ENCODE measurements at places on chromosomes 5 and 9. TPM values are rescaled to one million over a fixed set of nuclear protein-coding genes. Genes with fewer than 3 reads are reported as not detected.
A peak's percentile ranks its signal among the peaks of the same experiment; 100 is the strongest.

The CCDC112 gene
- total RNA-seq: 6.9 TPM

GRCh38 chr5:147568710-147569406, 59.0 kb upstream of the DPYSL3 start:
- no peak for DNase-seq

The PPP3R2 gene
- not detected for total RNA-seq

The PCDHGA3 gene
- total RNA-seq: not detected

The MYMK gene
- not detected for total RNA-seq

The ADAMTS6 gene
- 1.5 TPM for total RNA-seq

DNA sequence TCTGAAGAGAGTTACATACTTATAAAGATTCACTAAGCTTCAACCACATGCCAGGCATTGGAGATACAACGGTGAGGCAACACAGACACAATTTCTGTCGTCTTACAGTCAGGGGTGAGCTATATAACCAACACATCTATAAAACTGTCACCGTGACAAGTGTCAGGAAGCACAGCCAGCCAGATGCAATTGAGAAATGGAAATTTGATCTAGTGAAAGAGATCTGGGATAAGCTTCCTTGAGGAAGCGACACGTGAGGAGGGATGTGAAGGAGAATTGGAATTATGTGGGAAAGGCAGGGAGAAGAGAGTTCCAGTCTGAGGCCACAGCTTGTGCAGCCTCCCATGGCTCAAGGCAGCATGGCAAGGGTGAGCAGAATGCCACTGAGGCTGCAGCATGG, 50.9 kb upstream of the ZNF354B start:
- no peak for DNase-seq

DNA sequence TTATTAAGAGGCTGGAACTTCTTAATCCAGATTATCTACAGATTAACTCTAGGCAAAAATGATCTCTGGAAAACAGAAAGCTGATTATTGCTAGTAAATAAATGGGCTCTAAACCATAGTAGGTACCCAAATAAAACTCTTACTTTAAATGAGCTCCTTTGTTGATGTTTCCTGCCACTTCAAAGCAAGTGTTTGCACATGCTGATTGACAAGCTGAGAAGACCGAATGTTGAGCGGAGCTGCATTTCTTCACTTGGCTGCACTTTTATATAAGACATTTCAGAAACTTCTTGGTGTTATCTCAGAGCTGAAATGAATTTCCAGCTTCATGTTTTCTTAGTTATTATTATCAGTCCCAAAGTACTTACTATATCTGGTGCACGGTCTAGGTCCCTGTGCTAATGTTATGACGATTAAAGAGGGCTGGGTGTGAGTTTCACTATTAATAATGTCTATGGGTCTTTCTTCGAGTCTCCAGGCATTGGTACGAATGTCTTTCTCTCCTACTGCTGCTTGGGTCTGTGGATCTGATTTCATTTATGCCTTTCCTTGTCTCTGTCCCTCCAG, 58.6 kb upstream of the CTXN3 start:
- DNase-seq: no peak

GRCh38 chr9:37471942-37472684, 6.9 kb upstream of the ZBTB5 start:
- DNase-seq: peak; percentile 96

The KCNMB1 gene
- total RNA-seq: not detected

DNA sequence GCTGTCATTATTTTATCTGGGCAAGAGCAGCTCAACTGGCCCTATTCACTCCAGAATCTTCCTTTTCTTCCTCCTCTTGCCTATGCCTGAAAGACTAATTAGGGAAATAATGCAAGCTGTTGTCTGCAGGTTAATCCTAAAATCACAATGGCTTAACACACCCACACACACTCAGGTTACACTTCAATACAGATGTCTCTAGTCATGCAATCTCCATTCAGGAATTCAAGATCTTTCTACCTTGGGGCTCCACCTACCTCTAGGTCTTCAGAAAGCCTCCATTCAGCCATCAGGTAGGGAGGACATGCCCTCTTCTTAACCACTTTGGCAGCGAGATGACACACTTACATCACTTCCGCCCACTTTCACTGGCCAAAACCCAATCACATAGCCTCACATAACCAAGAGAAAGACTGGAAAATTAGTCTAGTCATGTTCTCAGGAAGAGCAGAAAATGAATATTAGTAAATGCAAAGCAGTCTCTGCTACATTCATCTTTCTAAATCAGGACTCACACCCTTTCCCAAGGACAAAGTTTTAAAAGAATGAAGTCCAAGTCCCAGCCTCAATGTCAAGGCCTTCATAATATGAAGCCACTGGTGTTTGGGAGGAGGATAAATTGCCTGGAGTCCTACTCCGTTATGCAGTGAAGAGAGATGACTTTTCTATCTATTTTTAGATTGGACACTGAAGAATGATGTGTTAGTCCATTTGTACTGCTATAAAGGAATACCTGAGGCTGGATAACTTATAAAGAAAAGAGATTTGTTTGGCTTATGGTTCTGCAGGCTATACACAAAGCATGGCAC, 428.1 kb downstream of the EFNA5 start:
- no peak for DNase-seq

GRCh38 chr5:149278451-149279210, 7.0 kb downstream of the AFAP1L1 start:
- no peak for DNase-seq

DNA sequence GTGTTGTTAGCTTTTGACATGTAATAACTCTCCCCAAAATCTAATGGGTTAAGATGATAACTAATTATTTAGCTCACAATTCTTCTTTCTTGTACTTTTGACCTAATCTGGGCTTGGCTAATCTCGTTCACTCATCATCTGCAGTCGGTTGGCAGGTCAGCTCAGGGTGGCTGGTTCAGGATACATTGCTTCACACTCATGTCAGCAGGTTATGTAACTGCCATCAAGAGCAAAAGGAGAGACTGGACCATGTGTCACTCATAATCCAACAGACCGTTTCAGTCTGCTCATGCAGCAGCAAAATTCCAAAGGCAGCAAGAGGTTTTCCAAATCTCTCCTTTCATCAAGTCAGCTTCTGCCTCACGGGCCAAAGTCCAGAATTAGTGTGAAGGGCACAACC, 998.4 kb upstream of the CTNND2 start:
- no peak for DNase-seq

DNA sequence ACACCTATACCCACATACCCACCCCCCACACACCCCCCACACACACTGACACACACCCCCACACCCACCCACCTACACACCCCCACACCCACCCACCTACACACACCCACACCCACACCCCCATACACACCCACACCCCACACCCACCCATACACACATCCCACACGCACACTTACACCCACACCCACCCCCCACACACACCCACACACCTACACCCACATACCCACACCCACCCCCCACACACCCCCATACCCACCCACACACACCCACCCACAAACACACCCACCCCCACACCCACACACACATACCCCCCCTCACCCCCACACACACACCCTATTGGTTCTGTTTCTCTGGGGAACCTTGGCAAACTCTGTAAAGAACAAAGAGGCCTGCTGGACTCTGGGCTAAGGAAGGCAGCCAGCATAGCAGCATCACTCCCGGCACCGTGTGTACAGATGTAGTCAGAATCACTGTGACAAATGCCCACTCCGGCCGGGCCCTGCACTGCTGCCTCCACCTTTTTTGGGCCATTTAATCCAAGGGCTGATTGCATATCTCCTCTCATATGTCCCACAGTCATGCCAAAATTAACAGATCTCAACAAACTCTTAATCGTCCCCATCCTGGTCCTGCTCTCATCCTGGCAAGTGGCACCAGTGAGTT, 42.3 kb downstream of the COL23A1 start:
- DNase-seq: no peak

DNA sequence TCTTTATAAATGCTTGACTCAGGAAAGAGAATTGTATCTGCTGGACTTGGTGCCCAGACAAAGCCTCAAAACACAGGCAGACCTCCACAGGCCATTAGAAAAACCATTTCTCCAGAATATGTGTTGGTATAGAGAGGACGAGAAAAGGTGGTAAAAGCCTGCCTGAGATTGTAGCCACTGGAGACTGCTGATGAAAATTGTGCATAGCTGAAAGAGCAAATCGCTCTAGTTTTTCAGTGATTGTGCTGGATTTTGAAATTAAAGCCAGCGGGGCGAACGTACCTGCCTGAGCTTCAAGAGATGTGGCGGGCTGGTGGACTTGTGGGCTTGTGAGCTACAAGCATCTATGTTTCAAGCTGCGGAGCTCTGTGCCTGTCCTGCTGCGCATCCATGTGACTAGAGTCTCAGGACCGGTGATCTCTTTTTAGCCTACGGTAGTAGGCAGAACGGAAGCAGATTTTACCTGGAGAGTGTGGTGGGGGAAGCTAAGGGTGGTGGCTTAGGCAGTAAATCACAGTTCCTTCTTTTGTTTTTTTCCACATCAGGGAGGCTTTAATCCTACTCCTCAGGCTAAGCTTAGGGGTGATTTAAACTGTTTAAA, 193.6 kb downstream of the SREK1 start:
- DNase-seq: no peak

- no peak for DNase-seq
These were observed 5.1 kb upstream of the SSBP2 start for GRCh38 chr5:81756016-81756415.

The PRELID1 gene
- 496 TPM for total RNA-seq

DNA sequence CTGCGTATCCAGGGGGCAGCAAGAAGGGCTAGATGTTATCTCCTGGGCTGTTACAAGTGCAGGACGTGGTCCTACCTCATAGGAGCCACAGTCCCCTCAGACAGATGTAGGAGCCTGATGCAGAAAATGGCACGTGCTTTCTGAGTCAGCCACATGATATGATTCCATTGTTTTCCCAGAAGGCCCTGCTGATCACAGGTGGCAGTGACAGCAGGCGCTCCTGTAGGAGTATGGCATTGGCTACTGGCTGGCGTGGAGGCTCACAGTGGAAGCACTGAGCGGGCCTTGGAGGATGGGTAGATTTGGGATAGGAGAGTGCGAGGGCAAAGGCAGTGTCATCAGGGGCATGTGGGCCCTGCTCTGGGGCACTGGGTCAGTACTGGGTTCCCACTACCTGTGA, 21.9 kb downstream of the USP20 start:
- no peak for DNase-seq

DNA sequence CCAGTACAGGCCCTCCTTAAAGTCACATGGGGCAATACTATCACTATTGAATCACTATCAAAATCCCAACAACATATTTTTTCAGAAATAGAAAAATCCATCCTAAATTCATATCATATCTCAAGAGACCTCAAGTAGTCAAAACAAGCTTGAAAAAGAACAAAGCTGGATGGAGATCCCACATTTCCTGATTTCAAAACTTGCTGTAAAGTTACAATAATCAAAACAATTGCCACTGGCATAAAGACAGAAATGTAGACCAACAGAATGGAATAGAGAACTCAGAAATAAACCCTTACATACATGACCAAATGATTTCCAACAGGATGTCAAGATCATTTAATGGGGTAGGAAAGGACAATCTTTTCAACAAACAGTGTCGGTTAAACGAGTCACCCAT, 41.3 kb upstream of the CDKN2AIPNL start:
- DNase-seq: no peak

The EGR1 gene
- total RNA-seq: 1.9 TPM

The SH3GL2 gene
- 2.9 TPM for total RNA-seq

DNA sequence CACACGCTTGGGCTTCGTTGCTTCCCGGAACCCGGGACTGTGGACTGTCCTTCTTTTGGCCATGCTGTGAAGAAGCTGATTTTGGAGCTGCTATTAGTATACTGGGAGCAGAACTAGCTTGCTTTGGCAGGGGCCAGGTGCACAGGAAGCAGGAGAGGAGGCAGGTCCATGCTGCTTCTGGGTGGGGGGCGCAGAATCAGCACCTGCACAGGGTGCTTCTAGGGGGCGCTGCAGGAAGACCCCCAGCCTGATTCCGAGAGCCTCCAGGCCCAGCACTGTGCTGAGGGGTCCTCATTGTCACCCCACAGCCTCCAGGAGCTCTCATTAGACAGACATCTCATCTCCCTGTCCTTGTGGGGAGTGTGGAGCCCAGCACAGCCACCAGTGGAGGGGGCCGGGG, 252.6 kb upstream of the IRX4 start:
- DNase-seq: no peak
